ENCODE measurements at places on chromosomes 5 and 9. TPM values are rescaled to one million over a fixed set of nuclear protein-coding genes. Genes with fewer than 3 reads are reported as not detected.
A peak's percentile ranks its signal among the peaks of the same experiment; 100 is the strongest.

The ADCY2 gene
- total RNA-seq, result 0.10 TPM

The PCDHGA6 gene
- 1.9 TPM for total RNA-seq

- DNase-seq, result no peak
Measured at GRCh38 chr5:40780858-40781257, 17.3 kb downstream of the PRKAA1 start.

DNA sequence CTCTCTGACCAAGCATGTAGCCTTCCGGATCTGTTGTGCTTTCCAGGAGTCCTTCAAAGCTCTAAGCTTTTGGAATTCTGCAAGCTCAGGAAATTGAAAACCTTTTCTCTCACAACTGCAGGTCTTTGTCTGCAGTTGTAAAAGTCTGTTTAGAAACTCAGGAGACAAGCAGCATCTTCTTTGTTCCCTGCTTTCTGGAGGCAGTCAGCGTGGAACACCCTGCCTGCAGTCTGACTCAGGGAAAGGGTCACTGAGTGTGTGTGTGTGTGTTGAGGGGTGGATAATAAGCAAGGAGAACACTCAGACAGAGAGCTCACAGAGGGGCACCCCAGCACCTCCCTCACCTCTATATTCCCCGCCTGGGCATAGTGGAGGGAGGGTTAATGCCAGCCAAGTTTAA is 29.1 kb downstream of the KCNIP1 start:
- DNase-seq, result no peak

- no peak for DNase-seq
Measured at GRCh38 chr9:35745569-35745968, 3.5 kb downstream of the GBA2 start.

The CCDC183 gene
- 0.55 TPM for total RNA-seq

DNA sequence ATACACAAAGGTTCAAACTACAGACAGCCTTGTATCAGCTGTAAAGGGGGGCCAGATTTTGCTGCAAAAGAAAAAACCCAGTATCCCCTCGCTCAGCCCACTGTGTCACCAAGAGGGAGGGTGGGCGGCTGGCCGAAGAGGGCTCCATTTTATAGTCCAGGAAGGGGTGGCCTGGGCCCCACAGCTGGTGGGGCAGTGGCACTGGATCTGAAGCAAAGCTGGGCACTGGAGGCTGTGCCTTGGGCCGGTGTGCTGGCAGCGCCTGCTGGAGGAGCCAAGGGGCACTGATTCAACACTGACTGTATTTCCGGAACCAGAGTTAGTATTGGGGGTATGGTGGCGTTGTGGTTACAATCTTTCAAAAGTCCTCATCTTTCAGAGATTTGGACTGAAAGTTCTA is 9.1 kb downstream of the BRD3 start:
- DNase-seq, result peak; percentile 48

GRCh38 chr5:60403343-60404006 is 296.5 kb downstream of the DEPDC1B start:
- DNase-seq, result no peak

The TTC23L gene
- total RNA-seq, result not detected

GRCh38 chr9:87107072-87107471 is 159.8 kb upstream of the GAS1 start:
- peak; percentile 31 for DNase-seq

- no peak for DNase-seq
Measured at GRCh38 chr5:112306956-112307355, 112.1 kb downstream of the EPB41L4A start.

The ZNF454 gene
- total RNA-seq, result not detected

The MLANA gene
- not detected for total RNA-seq

The MOB3B gene
- total RNA-seq, result not detected

The CDKN2A gene
- not detected for total RNA-seq

DNA sequence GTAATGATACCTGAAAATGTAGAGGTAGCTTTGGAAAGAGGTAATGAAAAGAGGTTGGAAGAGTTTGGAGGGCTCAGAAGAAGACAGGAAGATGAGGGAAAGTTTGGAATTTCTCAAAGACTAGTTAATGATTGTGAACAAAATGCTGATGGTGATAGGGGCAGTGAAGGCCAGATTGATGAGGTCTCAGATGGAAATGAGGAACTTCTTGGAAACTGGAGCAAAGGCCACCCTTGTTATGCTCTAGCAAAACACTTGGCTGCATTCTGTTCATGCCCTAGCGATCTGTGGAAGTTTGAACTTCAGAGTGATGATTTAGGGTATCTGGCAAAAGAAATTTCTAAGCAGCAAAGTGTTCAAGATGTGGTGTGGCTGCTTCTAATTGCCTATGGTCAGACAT is 161.2 kb upstream of the SPEF2 start:
- no peak for DNase-seq

DNA sequence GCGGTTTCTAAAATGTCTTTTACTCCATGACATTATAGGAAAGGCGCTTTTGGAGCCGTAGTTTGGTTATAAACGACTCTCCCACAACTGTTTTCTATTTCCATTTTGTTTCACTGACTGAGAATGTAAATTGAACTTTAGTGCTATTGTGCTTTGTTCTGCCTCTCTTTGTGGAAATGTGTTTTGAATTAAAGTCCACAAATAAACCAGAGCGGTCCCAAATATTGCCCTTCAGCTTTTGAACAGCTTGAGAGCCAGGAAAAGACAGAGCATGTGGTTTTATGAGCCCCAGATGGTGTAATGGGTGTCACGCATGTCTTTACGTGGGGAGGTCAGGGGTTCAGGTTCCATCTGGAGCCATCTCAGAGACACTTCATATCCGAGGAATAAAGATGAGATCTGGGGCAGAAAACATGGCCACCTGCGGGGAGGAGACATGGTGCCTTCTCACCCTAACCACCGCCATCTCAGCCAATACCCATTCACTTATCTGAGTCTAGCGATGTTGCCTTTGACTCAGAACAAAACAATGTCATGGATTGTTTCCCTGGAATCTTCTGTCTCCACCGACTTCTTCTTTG is 42.5 kb upstream of the ROR2 start:
- DNase-seq, result no peak

The FOXD4L5 gene
- total RNA-seq, result not detected

GRCh38 chr9:127871531-127871930 is 5.9 kb downstream of the AK1 start:
- DNase-seq, result no peak

- no peak for DNase-seq
Measured at GRCh38 chr9:105044518-105044917, 116.6 kb upstream of the ABCA1 start.

The DRD1 gene
- total RNA-seq, result not detected

DNA sequence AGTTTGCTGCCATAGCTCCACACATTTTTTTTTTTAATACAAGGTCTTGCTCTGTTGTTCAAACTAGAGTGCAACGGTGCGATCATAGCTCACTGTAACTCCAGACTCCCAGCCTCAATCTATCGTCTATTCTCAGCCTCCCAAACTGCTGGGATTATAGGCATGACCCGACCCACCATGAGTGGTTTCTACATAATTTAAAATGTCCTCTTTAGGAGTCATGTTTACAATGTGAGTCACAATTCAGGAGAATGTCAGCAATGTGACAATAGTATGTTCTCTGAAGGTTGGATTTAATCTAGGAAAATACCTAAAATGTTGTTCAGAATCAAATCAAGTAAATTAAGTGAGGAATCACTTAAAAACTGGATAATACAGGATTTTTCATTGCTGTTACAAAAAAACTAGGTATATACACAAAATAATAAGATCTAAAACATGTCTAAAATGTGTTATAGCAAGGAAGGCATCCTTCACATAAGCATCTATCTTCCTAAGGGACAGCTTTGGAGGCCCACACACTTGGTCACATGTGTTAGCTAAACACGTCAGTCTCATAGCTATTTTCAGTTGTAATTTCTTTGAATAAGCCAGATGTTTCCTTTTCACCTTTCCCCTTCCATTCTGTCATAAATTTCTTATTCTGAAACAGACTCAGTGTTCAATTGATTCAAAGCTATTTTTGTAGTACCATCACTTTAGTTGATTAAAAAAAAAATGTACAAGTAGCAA is 30.0 kb upstream of the ELAVL2 start:
- DNase-seq, result no peak

DNA sequence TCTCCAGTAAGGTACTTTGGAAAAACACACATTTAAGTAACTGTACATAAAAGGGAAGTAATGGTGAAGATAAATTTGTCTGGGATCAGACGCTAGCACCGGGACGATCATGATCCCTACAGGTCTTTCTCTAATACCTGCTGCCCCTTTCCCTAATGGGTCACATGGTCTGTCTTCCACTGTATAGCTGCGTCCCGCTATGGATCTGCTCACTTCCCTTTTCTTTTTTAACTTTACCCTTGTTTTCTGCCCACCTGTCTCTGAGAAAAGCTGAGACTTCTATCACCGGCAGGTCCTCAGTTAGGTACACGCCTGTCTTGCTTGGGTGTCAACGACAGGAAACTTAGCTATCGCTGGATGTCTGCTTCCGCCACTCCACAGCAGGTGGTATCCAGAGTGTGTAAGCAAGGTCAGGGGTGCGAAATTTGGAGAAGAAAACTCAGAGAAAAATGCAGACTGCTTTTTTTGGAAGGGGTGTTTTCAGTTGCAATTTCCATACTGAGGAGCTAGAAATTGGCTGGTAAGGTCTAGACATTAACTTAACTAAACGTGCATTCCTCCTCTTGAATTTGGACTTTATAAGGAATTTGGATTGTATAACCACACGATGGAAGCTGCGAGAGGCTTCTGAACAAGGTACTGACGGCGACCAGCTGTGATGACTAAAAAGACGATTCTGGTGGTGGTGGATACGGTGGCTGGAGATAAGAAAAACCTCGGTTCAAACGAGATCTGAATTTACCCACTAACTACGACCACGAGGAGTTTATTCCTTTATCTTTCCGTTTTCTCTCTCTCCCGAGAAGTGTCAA is 1.1 kb upstream of the ICE1 start:
- DNase-seq, result peak; percentile 21

The ANKRD34B gene
- total RNA-seq, result not detected

The HAVCR1 gene
- not detected for total RNA-seq

The PCAT7 gene
- 2.0 TPM for total RNA-seq

Data from A172 (cell line).